ENCODE measurements at places on chromosomes 3 and 15.

- no peak for DNase-seq
These were observed 5.5 kb downstream of the MAP6D1 start for GRCh38 chr3:183819831-183820230.

DNA sequence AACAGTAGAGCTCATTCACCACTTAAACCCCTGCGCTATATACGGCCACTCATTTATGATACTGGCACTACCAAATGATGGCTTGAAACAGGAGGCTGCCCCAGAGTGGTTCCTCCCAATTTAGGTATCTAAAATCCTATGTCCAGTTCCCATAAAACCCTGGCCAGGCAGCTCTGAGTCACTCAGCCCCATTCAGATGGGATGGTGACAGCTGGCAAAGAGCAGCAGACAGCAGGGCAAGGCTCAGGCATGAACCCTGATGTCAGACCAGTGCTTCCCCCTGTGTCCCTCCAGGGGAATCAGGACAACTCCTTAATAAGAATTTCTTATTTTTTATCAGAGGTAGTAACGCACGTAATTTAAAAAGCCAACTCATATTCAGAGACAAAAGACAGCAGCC lies 77.2 kb upstream of the RNU6-1 start:
- no peak for DNase-seq

DNA sequence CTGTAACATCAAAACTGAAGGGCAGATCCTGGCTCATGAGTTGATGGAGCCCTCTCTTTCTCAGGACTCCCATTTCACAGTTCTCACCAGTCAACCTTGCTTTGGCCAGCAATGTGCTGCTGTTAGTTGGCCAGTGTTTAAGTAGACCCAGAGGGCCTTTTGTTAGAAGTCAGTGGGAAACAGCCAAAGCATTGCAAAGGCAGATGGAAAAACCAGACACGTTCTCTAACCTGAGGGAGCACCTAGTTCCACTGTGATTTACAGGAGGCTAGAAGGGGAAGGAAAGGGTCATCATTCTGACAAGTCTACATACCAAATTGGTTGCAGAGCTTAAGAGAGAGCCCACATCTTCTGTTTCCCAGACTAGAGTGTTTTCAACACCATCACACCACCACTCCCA lies 196.4 kb downstream of the OPA1 start:
- no peak for DNase-seq

- DNase-seq = no peak
These were observed 30.9 kb downstream of the FNDC3B start for GRCh38 chr3:172070269-172070668.

DNA sequence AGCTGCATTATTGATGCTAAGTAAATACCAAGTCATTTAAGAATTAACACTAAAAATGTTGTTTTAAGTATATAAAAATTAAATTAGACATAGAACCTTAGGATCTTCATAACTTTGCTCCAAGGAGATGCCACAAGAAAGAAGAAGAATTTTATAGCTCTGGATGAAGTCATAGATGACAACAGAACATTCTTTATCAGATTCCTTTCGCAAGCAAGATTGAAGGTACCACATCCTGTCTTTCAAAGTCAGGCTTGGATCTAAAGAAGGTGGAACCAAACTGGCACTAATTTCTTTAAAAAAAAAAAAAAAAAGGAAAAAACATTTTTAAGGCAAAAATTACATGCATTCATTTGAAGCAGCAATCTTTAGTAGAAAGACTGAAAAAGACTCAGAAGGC lies 62.5 kb downstream of the POLQ start:
- DNase-seq = no peak

GRCh38 chr3:114649331-114649730 lies 355.5 kb downstream of the TIGIT start:
- DNase-seq = no peak

DNA sequence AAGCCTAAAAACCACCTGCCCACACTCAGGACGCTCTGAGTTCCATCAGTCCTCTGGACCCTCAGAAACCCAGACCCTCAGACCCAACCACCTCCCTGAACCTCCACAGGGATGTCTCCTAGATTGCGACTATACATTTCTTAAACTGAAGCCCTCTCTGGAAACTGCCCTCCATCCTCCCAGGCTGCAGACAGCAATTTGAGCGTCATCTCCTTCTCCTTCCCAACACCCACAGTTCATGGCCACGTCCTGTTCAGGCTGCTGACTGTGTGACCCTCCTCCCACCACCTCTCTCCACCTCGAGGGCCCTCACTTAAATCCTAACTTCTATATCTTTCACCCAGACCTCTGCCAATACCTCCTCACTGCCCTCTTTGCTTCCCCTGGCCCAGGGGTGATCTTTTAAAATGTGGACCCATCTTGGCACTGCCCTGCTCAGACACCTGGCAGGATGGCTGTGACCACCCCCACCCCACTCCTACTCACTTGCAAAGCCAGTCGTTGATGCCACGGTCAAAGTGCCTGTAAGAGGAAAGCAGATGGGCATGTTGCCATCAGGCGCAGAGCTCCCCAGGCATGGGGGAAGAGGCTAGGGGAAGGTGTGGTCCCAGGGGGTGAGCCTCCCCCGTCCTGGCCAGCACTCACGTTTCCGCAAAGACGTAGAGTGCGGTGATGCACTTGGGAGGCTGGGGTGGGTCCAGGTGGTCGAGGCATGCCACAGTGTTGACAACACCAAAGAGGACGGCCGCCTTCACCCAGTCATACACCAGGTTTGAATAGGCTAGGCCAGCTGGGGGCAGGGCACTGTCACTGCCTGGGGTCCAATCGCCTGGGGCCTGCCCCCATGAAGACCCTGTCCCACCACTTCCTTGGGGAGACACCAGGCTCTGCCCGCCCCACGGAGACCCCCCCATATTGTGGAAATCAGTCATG lies 6.0 kb downstream of the HHATL start:
- no peak for DNase-seq

GRCh38 chr3:197366301-197367044 lies 68.1 kb upstream of the DLG1 start:
- no peak for DNase-seq

DNA sequence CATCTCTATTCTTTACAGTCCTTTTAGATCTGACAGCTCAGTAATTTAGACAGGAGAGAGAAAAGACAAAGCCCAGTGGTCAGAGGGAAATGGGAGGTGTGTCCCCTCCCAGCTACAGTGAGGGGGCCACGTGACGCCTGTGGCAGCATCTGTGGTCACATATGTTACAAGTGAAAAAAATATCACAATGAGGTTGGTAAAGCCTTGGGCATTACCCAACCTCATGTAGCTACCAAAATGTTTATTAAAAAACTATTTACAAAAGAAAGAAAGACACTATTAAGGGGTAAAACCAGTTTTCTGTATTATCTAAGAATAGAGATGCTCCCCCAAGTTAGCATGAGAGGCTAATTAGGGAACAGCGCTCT lies 42.9 kb upstream of the PLCL2 start:
- peak; percentile 39 for DNase-seq

GRCh38 chr3:134325706-134326105 lies 48.5 kb downstream of the AMOTL2 start:
- DNase-seq = no peak

- DNase-seq = no peak
These were observed 9.8 kb downstream of the KCNMB2 start for GRCh38 chr3:178546079-178546478.

DNA sequence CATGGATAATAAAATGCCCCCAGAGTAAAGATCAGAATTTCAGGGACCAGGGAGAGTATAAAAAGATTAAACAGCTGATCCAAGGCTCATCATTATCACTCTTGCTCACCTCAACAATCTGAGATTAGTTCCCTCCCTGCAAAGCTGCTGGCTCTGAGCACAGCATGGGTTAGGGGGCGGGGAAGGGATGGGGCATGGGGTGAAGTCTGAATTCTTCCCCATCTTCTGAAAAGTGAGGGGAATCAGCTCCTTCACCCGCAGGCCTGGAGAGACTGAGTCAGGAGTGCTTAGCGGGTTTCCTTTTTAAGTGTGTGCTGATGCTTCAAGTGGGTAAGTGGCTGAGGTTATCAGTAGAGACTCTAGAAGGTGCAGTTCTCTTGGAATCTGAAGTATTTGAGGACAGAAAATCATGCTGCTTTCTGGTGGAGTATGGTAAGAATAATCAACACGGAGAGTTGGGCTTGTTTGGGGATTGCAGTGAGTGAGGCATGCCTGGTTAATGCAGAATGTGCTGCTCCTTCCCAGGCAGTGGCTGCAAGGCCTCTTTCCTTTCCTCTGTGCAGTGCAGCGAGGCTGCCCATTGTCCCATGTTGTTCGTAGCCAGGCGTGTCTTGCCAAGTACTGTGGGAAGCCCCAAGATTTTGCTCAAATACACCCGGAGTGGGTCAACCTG lies 59.2 kb upstream of the TRAK1 start:
- DNase-seq = no peak

GRCh38 chr3:179098388-179099077 lies 26.9 kb upstream of the ZMAT3 start:
- DNase-seq = no peak

DNA sequence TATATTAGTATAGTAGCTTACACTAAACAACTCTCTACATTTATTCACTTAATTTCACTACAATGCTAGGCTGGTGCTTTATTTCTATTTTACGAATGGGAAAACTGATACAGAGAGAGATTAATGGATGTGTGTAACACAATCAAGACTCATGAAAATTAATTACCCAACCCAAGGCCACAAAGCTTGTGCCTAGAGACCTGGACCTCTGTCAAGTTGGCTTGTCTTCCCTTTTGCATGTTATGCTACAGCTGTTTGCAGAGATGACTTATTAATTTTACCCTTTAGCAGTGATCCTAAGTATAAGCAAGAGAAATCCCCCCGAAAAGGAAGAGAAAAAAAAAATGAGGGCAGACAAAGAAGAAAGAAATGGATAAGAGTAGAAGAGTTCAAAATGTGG lies 162.5 kb downstream of the C3orf38 start:
- no peak for DNase-seq

DNA sequence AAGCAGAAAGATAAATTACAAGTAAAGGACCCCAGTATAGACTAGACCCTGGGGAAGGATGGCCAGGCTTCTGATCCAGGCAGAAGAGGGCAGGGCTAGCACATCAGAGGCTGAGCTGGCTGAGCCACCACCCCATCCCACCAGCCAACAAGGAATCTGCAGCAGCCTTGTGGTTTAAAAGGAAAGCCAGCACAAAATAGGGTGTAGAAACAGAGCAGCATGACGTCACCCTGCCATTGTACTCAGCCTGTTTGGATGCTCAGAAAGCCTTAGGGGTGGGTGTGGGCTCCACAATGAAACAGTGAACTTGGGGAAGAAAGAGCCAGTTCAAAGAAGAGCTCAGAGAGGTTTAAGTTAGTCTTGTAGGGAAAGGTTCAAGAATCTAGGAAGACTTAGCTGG lies 28.2 kb downstream of the DUOX1 start:
- peak; percentile 24 for DNase-seq

DNA sequence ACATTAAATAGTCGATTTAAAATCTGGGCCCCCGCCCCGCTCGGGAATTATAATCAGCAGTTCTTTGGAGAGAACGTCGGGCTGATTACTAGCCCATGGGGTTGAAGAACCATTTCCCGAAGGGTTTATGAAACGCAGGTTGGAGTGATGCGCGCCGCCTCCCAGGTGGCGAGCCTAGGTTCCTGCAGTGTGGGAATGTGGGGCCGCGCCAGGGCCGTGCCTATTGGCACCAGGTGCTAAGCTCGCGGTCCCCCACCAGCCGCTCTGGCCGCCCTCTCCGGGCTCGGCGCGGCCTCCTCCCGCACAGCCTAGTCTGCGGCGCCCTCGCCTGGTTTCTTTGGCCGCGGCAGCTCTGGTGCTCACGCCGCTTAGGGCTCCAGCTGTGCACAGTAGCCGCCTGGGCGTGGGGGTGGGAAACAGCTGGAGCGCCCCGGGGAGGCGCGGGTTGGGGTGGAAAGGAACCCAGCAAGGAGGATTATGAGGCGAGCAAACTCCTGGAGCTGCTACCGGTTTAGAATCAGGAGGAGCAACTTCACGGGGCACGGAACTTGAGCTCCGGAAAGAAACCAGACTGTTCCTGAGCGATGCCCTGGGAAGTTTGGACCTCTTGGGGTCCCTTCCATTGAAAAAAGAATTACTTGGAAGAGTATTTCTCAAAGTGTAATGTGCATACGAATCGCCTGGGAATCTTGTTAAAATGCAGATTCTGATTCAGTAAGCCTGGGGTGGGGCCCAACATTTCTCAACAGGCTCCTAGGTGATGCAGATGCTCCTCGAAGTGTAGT lies 5.6 kb upstream of the MECOM start:
- DNase-seq = peak; percentile 53

DNA sequence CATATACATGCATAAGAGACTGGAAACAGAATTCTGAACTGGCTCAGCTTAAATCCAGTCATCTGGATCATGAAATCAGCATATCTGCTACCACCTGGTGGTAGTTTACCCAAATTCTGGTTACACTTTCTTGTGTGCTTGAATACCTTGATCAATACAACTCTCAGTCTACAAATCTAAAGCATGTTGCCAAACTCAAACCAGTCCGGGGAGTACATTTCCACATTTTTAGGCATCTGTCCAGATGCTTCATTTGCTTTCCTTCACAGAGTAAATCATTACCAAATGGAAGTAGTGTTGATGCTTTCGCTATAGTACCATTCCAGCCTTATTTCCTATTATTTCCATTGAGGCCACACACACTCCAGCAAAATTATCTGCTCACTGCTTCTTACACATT lies 126.4 kb downstream of the P2RY1 start:
- no peak for DNase-seq

- DNase-seq = no peak
These were observed 25.9 kb downstream of the ACP3 start for GRCh38 chr3:132343018-132343612.

- DNase-seq = no peak
These were observed 11.2 kb downstream of the RNF123 start for GRCh38 chr3:49700453-49701128.

DNA sequence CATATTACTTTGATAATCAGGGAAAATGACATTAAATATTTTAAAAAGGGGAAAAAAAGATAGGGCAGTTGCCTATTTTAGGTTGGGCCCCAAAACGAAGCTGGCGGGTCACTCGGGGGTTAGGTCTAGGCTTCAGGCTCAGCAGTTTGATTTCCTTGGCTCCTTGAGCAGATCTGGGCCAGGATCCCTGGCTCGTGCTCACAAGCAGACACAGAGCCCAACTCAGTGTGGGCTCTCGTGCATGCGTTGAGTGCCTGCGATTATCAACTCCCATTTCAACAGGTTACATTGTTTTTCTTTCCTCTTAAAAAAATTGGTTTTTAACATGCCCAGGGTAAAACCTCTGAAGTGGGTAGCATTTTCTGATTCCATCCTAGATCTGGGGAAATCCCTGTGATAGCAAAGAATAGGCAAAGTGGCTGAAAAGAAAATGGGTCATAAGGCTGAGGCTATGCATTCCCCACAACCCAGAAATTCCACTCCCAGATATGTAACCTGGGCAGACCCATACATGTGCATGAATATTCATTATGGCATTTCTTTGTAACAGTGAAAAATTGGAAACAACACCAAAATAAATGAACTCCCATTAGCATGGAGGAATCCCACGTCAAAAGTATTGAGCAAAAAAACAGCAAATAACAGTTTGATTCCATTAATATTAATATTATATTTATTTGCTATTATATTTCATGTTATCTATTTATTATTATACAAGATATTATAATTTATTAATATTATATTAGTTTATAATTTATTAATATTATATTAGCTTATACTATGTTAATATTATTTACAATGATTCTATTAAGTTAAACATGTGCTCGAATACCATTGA lies 27.8 kb downstream of the FAM43A start:
- DNase-seq = no peak

- no peak for DNase-seq
These were observed 25.3 kb upstream of the SELENOT start for GRCh38 chr3:150577855-150578254.

- no peak for DNase-seq
These were observed 30.9 kb upstream of the POLR2M start for GRCh38 chr15:57675481-57676181.

GRCh38 chr15:81115054-81115939 lies 18.8 kb upstream of the CFAP161 start:
- DNase-seq = no peak

Measured in stimulated activated CD4-positive, alpha-beta T cell treated with anti-CD3 and anti-CD28 coated beads, Interleukin-1b, Interleukin-23, amount 100 ng/mL, for 48 hours (primary cell).